Lung (tissue), 17 donors: ENCODE measurements at places on chromosomes 12 and 14.

- no peak for DNase-seq
These were observed 3.6 kb upstream of the TC2N start for GRCh38 chr14:91870890-91871289.

GRCh38 chr14:81559385-81559784, 25.7 kb upstream of the SEL1L start:
- no peak for DNase-seq

- no peak for DNase-seq
These were observed 245.8 kb upstream of the NAV3 start for GRCh38 chr12:77584860-77585259.

DNA sequence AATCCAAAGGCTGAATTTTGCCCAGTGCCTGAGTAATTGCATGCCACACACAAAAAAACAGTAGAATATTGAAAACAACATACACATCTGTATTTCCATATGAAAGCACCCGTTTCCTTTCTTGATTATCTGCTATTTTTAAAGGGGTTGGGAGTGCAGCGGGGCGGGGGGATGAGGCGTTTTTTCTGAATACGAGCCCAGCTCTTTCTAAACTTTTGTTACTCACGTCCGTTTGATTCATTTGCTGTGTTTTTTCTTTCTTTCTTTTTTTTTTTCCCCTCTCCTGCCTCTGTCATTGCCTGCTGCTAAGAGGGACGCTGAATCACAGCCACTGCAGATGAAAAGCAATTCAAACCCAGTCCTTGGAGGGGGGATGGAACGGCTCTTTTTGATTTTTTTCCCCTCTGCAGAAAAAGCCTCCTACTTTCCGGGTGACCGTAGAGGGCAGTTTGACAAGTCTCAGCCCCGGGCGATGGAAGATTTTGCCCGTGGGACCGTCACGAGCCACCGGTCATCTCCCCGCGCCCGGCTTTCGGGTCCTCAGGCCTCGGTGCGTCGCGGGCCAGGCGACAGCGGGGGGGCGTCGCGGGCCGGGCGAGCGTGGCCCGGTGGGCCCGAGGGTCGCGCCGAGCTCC, 572 bp upstream of the RASSF8 start:
- DNase-seq, result no peak

DNA sequence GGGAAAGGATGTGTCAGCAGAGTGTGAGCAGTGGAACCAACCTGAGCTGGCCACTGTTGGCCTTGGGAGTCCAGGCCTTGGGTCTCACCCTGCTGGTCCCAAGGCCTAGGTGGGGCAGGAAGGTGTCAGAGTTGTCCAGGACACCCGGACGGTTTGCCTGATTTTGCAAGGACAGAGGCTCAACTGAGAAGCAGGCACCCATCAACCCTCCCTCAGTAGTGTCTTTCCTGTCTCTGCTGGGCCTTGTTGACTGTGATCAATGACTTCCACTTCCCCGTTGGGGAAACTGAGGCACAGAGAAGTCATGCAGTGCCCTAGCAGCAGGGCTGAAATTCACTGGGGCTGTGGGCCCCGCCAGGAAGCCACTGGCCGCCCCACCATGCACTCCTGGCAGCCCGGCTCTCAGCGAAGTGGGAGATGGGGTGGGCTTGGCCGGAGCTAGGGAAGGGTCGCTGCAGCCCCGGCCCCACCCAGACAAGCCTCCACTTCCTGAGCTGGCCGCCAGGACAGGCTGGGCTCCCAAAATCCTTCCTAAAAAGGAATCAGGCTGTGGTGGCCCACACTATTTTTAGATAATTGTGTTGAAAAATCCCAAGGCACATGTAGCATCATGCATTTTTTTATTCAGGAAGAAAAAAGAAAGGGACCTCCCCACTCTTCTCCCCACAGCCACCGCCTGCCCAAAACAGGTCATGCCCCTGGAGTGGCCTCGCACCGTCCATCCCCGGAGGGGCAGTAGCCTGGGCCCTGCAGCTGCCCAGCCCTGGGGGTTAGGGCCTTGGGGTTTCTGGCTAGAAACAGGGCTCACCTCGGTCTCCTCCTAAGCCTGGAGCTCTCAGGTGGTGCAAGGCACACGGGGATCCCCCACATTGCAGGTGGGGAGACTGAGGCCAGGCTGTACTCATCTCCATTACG, 127.4 kb downstream of the CALM1 start:
- no peak for DNase-seq

- no peak for DNase-seq
These were observed 6.3 kb downstream of the LRRC74A start for GRCh38 chr14:76832503-76832988.

GRCh38 chr12:52513736-52514135, 6.5 kb downstream of the KRT5 start:
- no peak for DNase-seq

GRCh38 chr12:53568809-53569557, 57.2 kb downstream of the ATF7 start:
- DNase-seq, result no peak

- DNase-seq, result peak; percentile 84
These were observed 18.5 kb downstream of the BDKRB1 start for GRCh38 chr14:96274543-96274942.

GRCh38 chr12:29980304-29980703, 196.6 kb upstream of the TMTC1 start:
- DNase-seq, result no peak

GRCh38 chr14:64870160-64870559, 9.5 kb downstream of the SPTB start:
- DNase-seq, result no peak

DNA sequence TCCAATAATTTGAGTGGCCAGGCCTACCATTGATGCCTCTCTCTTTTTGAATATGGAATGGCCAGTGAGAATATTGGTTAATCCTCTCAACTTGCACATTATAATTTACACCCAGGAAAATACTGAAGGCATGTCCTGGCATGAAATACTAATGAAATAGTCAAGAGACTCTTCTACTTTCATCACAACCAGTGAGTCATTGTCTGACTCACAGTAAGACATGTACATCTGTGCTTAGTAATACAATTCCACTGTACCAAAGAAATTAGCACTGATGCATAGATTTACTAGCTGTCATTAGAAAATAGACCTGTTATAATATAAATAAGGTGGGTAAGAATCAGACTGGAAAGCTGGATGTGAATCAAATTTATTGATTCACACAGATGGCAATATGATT, 31.6 kb downstream of the KCNC2 start:
- DNase-seq, result no peak

DNA sequence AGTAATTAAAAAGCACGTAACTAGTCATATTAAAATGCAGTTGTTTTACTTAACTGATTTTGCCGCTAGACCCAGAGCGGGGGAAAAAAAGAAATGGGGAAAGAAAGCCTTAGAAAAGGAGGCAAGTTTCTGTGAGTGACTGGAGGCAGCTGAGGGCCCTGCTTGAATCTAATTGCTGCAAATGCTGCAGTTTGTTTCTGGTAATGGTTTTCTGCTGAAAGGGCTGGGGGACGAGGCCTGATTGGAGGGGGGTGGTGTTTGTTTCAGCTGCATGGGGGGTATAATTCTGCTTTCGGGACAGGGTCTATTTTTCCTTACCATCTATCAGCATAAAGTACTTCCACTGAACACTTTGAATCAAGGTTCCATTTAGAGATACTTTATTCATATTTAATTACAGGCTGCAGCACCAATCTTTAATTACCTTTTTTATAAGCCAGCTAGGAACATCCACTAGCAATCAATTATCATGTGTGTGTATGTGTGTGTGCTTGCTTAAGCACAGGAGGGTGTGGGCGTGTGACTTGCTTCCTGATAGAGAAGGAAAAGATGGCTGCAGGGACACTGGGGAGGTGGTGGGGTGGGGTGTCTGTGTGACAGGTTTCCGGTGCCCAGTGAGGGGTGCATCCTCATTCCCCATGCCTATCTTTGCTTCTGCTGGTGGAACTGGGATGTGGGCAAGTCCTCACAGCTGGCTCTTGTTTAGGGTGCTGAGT, 83.4 kb downstream of the ADCK1 start:
- no peak for DNase-seq

GRCh38 chr12:111274777-111275176, 94.1 kb downstream of the PHETA1 start:
- no peak for DNase-seq

GRCh38 chr12:53328043-53328435, 6.6 kb upstream of the AAAS start:
- no peak for DNase-seq

DNA sequence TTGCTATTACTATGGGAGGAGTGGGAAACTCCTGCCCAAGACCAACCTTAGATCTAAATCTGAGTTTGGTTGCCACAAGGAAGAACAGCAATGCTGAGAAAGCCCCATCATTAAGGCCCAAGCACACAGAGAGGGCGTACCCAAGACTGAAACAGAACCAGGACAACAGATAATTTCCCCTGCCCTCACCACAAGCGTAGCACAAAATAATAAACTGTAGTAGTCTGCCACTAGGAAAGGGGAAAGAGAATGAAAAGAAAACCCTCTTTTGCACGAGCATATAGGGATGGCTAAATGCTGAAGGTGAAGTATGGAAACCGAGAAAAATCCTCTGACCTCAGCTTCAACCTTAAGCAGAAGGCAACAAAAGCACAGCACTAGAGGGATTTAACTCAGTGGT, 76.5 kb upstream of the DHRS4 start:
- no peak for DNase-seq

DNA sequence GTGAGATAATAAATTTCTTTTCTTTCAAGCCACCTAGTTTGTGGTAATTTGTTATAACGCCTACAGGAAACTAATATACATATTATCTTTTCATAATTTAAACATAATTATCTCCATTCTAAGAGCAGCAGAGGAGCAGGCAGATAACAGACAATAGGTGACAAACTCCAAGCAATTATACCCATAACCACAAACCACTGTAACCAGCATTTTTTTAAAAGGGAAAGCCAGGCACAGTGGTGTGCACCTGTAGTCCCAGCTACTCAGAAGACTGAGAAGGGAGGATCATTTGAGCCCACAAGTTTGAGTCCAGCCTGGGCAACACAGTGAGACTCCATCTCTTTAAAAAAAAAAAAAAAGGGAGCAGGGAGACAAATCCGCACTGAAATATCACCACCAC, 54.9 kb downstream of the ATF7 start:
- no peak for DNase-seq

- DNase-seq, result no peak
These were observed 2.6 kb upstream of the WNK1 start for GRCh38 chr12:749751-750270.

- DNase-seq, result no peak
These were observed 6.1 kb upstream of the SLC35E3 start for GRCh38 chr12:68739891-68740290.

GRCh38 chr14:88476214-88476774, 78.5 kb downstream of the PTPN21 start:
- no peak for DNase-seq

GRCh38 chr14:68748691-68749090, 44.2 kb downstream of the ZFP36L1 start:
- no peak for DNase-seq

- DNase-seq, result no peak
These were observed 137.3 kb downstream of the SNAPC1 start for GRCh38 chr14:61899497-61899896.

GRCh38 chr14:88868558-88869159, 44.2 kb downstream of the TTC8 start:
- no peak for DNase-seq

DNA sequence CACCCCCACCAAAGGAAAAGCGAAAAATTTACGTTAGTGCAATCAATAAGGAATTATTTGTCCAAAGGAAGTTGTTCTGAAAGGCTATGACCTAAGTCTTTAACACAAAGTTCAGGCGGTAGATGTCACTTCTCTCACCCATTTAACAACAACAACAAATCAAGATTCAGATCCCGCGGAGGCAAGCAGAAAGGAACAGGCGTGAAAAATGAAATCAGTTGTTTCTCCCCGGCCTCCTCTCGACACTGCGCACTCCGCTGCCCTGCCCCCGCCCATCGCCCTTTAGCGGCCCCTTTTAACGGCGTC, 1.4 kb downstream of the DENND5B start:
- DNase-seq, result peak; percentile 73

GRCh38 chr14:49982082-49982481, 89.2 kb downstream of the ARF6 start:
- DNase-seq, result no peak

- no peak for DNase-seq
These were observed 10.0 kb downstream of the VWF start for GRCh38 chr12:6114476-6114870.

- no peak for DNase-seq
These were observed 107.1 kb downstream of the LRRK2 start for GRCh38 chr12:40331886-40332285.

GRCh38 chr14:25350802-25351201, 300.9 kb upstream of the STXBP6 start:
- DNase-seq, result no peak

DNA sequence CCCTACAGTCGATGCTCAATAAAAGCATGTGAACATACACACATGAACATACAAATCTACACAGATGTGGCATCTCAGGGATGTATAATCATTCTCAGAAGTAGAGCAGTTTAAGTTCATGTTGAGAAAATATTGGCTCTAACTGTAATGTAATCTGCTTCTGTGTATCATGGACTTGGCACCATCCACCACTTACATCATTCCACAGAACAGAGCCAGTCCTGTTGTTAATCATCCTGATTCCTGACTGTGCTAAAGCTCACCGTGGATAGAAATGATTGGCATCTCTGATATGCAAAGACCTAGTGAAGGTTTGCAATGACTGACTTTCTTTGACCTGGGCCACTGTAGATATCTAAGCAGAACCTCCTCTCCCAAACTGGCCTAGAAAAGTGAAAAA, 1141.3 kb downstream of the BCL11B start:
- DNase-seq, result peak; percentile 43

DNA sequence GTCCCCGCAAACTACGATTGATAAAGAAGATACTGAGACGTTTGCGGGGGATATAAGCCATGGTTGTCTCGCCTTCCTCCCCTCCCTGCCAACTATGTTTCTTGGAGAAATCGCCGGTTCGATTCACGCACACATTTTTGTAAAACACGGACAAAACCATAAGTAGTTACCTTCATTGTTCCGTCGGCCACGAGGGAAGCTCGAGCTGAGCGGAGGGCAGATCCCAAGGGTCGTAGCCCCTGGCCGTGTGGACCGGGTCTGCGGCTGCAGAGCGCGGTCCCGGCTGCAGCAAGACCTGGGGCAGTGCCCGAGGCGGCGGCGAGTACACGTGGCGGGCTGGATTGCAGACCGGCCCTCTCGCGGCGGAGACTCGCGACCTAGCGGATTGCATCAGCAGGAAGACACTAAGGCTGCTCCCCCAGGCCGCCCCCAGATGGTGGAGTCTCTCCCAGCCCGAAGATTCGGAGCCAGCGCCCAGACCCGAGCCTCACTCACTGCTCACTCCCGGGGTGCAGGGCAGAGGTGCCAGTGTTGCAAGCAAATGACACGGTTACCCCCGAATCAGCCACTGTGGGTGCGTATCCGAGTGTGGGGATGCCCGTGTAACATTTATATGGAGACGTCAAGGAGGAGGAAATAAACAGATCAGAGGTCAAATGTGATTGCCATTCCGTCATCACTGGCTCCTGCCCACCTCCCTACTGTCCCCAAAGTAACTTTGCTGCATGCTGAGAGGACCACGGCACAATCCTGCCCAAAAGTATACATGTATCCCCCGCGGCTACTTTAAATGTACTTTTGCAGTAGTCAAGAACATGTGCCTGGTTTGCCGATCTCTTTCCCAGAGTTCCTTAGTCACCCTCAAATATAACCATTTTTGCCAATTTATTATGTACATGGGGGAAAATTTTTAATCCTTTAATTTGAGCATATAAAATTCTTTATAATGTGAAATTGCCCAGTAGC, at the start of gene BCAT1:
TSS of gene BCAT1 (minus strand) at position 345 of the 966 bp plus-strand sequence. CDS start at position 176, 169 bp downstream.
- DNase-seq, result peak; percentile 82

- no peak for DNase-seq
These were observed 141.6 kb downstream of the SLC5A8 start for GRCh38 chr12:101068402-101068801.
